ENCODE measurements at places on chromosomes 12 and 14.

DNA sequence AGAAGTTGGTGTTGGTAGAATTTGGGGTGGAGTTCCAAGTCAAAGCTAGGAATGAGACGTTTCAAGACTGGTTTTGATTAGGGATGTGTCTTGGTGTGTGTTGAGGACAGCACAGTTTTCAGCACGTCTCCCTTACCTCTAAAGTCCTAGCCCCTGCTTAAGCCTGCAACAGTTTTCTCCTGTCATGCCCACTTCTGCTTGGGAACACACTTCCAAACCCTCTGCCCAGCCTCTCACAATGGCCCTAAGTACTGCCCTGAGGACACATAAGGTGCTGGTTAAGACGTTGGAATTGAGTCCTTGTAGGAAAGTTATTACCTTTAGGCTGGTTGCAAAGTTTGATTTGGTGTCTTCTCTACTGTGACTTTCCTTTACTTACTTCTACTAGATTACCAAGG, 710 bp upstream of the BMAL2 start:
- DNase-seq = no peak

- no peak for DNase-seq
Measured at GRCh38 chr12:16605642-16606116, 283 bp downstream of the LMO3 start.

GRCh38 chr12:129571901-129572494, 331.8 kb downstream of the TMEM132D start:
- no peak for DNase-seq

DNA sequence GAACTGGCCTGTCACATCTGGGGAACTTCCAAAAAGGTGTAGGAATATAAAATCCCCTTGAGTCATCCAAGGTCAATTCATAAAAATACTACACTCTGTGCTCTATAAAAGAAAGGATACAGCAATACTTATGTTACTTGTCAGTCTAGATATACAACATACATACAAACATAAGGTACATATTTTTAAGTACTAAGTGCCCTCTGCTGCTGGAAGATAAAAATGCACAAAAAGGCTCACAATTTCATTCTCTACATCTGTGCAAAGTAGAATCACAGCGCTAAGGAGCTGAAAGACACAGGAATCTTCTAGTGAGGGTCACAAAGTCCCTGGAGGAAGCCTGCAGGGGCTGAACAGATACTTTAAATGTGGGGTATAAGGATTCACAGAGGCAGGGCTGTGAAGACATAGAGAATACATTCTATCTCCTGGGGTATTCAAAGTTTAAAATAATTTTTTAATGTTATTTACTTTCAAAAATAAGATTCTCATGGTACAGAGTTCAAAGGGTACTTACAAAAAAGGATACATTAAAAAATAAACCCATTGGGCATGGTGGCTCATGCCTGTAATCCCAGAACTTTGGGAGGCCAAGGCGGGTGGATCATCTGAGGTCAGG, 10.2 kb upstream of the GOLGA5 start:
- no peak for DNase-seq

DNA sequence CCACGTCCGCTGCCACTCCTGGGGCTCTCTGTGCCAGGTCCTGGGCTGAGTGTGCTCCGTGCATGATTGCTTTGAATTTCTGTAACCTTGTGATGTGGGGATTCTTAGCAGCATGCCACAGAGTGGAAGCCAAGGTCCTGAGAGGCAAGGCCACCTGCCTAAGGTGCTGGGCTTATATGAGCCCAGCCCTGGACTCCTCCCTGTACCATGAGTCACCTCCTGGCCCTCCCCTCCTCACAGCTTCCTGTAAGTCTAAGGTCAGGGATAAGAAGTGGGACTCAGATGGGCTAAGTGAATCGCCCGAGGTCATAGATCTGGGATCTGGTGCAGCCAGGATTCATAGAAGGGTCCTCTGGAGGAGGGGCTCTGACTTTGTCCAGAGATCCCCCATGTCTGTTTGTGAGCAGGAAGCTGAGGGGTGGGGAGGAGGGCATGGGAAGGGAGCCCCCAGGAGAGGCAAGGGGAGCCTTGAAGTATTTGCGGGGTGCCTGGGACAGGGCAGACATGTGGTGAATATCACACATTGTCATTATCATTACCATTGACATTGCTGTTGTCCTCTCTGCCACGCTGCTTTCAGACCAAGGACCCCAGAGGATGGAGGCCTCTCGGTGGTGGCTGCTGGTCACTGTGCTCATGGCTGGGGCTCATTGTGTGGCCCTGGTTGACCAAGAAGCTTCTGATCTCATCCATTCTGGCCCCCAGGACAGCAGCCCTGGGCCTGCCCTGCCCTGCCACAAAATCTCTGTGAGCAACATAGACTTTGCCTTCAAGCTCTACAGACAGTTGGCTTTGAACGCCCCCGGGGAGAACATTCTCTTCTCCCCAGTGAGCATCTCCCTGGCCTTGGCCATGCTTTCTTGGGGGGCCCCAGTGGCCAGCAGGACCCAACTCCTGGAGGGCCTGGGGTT, 28.8 kb downstream of the SERPINA3 start:
- DNase-seq = no peak

DNA sequence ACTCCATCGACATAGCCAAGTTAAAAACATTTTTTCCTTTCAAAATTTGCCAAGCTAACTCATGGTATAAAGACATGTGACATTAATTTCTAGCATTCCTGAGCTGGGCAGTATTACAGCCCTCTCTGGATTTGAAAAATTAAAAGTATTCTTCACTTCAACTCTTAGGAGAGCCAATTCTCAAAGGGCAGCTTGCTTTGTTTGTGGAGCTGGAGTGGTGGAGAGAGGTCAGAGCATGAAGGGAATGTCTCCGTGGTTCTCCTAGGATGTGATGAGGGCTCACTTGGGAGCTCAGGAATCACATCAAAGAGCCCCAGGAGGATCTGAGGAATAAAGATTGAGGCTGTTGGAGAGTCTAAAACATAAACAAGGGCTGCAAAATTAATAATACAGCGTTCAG, 46.9 kb upstream of the RGS6 start:
- DNase-seq = no peak

DNA sequence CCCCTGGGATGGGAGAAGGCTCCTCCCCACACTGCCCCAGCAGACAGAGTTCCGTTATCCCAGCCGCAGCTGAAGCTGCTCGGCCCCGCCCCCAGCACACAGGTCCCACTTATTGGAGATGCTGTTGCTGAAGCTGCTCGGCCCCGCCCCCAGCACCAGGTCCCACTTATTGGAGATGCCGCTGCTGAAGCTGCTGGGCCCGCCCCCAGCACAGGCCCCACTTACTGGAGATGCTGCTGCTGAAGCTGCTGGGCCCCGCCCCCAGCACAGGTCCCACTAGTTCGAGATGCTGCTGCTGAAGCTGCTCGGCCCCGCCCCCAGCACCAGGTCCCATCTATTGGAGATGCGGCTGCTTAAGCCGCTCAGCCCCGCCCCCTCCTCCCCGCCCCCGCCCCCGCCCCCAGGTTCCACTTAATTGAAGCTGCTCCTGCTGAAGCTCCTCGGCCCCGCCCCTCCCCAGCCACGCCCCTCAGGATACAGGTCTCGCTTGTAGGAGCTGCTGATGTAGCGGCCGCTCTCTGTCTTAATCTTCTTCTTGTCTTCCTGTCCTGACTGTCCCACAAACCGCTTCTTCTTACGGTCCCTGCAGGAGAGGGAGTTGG, 12.0 kb downstream of the CFAP73 start:
- DNase-seq = no peak

DNA sequence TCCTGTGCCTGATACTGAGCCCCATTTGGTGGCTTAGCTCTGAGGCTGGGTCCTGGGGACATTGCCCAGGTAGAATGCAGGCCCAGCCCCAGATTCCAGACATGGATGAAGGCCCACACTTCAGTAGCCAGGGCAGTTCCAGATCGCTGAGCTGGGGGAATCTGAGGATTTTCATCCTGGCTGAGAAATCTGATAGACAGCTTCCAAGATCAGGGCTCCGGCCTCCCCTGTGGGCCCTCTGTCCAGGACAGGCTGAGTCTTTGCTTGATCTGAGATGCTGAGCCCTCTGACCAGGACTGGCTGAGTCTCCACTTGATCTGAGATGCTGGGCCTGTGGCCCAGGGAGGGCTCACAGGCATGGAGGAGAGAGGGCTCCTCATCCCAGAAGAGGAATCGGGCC, 3.3 kb upstream of the RASAL1 start:
- DNase-seq = no peak

GRCh38 chr14:81435391-81436295, 35.5 kb upstream of the STON2 start:
- DNase-seq = no peak

- no peak for DNase-seq
Measured at GRCh38 chr14:100056964-100057795, 8.0 kb upstream of the EVL start.

DNA sequence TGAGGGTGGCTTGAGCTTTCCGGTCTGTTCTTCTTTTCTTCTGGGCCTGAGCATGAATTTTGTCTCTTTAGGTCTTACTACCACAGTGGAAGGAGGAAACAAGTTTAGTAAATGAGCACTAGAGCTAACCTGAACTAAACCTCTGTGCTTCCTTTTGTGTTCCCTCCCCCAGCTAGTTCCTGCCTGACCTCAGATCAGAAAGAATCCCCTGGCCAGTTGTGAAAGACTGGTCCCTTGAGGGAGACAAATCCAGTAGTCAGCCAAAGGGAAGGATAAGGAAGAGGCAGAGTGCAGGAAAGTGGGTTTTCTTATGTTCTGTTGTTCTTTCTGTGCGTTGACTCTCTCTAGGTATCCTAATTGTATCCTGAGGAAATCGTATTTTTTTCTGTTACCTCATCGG, 17.5 kb downstream of the ZNF664 start:
- DNase-seq = no peak

GRCh38 chr12:44223736-44224135, 387.9 kb downstream of the TMEM117 start:
- no peak for DNase-seq

DNA sequence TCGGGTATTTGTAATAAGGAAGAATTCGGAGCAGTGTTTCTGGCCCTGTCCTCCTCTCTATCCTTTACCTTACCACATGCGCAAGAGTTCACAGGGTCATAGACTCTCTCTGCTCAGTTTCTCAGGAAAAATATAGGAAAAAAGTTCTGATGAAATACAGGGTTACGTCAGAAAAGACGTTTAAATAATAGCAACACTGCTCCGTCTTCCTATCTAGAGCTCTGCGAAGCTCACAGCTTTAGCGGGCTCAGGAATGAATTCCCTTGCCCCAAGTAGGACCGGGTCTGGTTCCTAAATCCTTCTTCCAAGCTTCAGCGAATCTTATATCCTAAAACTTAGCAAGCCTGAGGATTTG, 365 bp downstream of the CCDC59 start:
- no peak for DNase-seq

GRCh38 chr14:54944737-54945391, 42.2 kb upstream of the GCH1 start:
- DNase-seq = no peak

DNA sequence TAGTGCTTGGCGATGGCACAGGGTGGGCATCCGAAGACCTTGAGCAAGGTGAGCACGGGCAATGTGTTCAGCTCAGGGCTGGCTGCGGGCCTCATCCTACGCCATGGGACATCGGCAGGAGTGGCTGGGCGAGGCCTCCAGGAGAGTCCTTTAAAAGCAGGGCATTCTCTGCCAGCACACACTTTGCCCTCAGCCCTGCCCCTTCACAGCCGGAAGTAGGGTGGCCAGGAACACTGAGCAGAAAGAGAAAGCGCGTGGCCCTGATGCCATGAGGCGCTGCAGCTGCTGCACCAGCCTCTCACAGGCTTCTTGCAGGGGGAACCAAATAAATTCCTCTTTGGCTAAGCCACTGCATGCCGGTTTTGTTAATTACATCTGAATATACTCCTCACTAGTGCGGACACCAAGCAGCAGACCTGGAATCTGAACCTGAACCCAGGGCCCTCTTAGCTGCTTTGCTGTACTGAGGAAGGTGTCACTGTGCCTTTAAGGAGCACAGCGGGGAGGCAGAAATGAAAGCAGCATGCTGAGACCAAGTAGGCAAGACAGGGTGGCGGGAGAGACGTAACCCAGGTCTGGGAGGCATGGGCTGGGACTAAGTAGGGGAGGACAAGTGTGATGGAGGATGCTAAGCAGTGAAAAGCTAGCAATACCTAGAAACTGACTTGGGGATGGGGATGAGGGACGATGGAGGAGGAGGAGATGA, 155.2 kb downstream of the TTC7B start:
- no peak for DNase-seq

- no peak for DNase-seq
Measured at GRCh38 chr14:69727860-69728259, 39.1 kb upstream of the SRSF5 start.

DNA sequence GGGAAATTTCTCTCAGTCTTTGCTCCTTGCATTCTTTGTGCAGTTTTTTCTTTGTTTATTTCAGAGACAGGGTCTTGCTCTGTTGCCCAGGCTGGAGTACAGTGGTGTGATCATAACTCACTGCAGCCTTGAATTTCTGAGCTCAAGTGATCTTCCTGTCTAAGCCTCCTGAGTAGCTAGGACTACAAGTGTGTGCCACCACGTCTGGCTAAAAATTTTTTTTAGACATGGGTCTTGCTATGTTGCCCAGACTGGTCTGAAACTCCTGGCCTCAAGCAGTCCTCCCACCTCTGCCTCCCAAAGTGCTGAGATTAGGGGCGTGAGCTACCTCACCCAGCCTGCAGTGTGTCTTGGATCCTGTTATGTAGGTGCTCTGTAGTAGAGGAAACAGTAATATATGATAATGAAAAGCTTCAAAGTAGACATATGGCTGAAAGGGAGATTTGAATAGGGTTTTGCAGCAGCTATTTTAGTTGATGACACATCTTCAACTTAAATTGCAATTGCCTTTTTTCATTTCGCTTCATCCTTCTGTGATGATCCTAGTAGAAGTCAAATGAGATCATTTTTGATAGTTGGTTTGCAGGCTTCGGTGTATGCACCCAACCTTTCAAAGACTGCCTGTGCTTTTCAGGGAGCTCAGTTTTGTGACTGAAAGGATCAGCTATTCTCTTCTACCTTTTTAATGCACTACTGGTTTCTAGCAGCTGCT, 75.4 kb downstream of the FUT8 start:
- DNase-seq = no peak

DNA sequence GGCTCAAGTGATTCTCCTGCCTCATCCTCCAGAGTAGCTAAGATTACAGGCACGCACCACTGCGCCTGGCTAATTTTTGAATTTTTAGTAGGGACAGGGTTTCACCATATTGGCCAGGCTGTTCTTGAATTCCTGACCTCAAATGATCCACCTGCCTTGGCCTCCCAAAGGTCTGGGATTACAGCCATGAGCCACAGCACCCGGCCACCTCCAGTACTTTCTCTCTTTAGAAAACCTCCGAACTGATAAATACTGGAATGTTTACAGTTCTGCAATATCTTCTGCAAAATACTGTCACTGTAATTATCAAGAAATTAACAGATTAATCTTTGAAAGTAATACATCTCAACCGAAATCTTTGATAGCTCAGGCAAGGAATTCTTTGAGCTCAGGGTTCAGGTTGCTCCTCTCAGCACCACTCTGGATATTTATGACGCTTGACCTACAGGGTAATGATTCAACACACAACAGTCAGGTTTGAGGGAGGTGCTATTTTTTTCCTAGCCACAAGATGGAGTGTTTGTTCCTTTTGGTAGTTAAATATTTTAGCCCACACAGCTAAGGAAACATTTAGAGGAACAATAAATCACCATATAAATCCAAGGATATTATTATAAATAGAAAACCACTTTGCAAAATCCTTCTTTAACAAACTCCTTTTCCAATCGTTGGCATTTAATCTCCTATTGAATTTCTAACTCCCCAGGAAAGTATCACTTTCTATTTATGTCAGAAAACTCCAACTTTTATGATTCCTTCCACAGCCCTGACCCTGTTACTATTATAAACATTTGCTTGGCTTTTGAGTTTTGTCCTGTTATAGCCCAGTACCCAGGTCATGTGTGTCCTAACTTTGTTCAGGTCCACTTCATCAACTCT, 48.6 kb upstream of the GTF2A1 start:
- no peak for DNase-seq

GRCh38 chr14:47012533-47013280, 361.1 kb upstream of the RPL10L start:
- DNase-seq = no peak

All from stimulated activated CD4-positive, alpha-beta T cell treated with anti-CD3 and anti-CD28 coated beads, Interleukin-4, amount 100 ng/mL, for 48 hours (primary cell).